ENCODE measurements at places on chromosomes 13 and 19.
A peak's percentile ranks its signal among the peaks of the same experiment; 100 is the strongest.

GRCh38 chr19:611481-611868 lies 21.8 kb downstream of the HCN2 start:
- DNase-seq, result peak; percentile 40

- DNase-seq, result no peak
Measured at GRCh38 chr19:461721-462551, 1.1 kb upstream of the SHC2 start.

DNA sequence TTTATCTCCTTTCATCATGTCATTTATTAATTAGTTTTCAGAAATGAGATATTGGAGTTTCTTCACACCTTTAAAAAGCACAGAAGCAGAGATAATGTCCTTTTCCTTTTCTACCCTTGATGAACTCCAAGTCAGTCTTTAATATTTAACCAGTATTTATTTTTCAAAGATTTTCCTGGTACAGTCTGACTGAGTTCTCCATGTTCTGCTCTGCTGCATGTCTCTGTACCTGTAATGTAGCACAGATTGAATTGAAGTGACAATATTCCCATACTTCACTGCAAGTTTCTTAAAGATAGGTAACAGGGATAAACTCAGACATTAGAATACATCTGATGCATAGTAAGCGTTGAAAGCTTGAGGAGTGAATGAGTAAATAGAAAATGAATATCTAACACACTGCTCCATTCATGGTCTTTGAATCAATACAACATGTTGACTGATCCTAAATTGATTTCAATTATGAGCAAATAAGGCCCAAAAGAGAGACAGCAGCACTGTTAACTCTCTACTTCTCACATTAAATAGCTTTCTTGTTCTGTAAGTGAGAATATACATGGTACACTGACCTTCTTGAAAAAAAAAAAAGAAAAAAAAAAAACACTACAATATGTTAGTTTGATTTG lies 1323.6 kb upstream of the PRR20A start:
- no peak for DNase-seq

GRCh38 chr13:52925251-52925650 lies 76.8 kb upstream of the PCDH8 start:
- no peak for DNase-seq

DNA sequence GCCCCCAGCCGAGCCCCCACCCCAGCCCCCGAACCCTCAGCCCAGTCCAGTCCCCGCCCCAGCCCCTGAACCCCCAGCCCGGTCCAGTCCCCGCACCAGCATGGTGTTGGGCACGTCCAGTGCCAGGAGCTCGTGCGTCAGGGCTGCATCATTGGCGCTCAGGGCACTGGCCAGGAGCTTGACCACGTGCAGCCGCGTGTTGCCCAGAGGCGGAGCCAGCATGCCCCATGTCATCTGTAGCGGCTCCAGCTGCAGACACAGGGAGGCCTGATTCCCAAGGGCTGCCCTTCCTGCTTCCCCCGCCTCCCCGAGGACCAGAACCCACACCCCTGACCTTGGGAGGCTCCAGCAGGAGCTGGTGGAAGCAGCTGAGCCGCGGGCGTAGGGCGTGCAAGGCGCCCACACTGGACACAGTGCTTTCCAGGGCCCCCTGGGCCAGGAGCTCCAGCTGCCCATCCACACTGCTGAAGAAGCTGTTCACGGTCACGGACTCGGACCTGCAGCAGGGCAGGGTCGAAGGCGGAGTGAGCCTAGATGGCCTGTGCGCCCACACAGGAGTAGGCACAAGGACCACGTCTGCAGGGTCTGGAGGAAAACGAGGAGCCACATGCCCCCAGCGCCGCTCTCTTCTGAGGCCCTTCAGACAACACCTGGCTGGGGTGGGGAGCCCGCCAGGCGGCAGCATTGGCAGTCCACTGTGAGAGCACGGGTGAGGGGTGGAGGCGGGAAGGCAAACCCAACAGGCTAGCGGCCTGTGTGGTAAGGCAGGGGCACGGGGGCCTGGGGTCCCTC lies 12.8 kb upstream of the TMEM86B start:
- DNase-seq, result no peak

DNA sequence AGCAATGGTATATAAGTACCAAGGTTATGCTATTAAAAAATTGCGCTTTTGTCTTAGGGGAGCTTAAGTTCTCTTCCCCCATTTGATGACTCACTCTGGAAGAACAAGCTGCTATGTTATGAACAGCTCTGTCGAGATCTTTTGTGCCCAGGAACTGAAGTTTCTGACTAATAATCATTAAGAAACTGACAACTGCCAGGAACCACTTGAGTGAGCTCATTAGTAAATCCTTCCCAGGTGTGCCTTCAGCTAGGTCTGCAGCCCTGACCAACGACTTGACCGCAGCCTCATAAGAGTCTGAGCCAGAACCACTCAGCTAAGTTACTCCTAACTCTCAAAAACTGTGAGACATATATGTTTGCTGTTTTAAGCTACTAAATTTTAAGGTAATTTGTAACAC lies 147.8 kb downstream of the SLITRK6 start:
- DNase-seq, result no peak

DNA sequence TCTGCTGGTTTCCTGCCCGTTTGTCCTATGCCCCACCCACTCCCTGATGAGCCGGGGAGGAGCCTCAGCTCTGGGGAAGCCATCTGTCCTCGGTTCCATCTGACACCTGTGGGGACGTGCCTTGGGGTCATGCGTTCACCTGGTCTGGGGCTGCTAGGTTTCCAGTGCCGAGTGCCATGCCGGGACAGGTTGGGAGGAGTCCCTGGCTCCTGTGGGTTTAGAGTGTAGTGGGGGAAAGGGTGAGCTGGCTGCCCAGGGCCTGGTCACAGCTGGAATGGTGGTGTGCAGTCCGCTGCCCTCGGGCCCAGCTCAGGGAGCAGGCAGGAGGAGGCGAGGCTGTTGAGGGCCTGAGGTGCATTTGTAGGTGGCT lies 2.5 kb downstream of the KDM4B start:
- no peak for DNase-seq

DNA sequence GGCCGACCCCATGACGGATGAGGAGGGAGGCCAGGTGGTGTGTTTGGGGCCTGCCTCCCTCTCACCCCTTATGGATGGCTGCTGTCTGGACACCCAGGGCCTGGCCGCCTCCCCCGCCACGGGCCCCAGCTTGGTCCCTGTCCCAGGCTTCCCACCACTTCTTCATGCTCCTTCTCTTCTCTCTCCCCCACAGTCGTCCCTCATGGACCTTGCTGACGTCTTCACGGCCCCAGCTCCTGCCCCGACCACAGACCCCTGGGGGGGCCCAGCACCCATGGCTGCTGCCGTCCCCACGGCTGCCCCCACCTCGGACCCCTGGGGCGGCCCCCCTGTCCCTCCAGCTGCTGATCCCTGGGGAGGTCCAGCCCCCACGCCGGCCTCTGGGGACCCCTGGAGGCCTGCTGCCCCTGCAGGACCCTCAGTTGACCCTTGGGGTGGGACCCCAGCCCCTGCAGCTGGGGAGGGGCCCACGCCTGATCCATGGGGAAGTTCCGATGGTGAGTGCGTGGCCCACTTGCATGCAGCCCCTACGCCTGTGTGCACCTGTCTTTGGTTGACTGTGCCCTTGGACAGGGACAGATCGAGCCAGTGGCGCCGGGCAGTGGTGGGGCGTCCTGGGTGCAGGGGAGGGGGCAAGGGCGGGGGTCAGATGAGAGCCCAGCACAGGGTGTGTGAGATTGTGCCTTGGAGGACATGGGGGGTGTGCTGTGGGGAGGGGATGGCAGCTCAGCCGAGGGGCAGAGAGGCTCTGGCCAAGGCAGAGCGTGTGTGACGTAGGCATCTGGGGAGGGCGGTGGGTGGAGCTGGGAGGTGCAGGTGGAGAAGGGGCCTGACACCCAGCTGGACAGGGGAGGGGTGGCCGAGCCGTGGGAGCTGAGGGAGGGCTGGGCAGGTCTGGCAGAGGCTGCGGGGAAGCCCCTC lies 16.8 kb downstream of the EPN1 start:
- no peak for DNase-seq

DNA sequence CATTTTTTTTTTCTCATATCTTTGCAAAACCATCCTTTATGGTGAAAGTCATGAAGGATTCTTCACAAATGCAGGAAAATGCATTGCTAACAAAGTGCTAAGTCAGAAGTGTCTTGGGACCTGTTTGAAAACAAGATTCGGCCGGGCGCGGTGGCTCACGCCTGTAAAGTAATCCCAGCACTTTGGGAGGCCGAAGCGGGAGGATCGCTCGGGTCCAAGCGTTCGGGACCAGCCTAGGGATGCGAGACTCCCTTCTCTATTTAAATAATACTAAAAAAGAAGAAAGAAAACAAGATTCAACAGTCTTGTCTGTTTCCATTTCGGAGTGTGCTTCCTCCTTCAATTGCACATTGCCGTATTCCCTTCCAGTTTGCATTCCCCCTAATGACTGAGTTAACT lies 819 bp downstream of the EID2B start:
- DNase-seq, result no peak

DNA sequence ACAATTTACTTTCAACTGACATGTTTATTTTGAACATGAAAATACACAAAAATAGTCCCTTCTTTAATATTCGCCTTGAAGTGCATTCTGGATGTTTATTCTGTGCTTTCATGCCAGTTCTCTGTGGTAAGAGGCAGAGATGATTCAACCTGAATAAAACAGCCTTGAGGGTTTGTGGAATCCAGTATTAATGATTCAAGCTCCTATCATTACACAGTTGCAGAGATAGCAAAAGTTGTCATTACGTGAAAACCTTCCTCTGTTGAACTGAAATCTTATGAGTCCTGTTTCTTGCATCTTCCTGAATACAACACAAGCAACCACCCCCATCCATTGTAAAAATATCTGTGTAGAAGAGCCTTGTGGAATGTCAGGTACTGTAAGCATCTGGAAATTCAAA lies 142.3 kb upstream of the HTR2A start:
- DNase-seq, result no peak

DNA sequence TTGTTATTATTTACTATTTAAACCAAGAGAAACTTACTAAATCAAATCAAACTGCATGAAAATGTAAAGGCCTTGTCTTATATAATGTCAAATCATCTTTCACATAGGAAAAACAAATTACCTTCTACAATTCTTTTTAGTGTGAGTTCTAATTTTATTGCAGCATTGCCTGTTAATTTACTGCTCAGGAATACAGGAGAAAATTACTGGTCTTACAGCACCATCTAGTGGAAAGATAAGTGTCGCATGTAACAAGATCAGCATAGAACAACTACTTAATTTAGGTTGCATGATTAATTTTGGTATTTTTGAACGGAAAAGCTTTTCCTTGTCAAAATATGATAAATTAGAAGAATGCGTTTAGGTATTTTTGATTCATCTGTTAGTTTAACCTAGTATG lies 502.7 kb downstream of the UQCRFS1 start:
- no peak for DNase-seq

- DNase-seq, result no peak
Measured at GRCh38 chr13:72163678-72164077, 296.7 kb upstream of the DACH1 start.

- no peak for DNase-seq
Measured at GRCh38 chr19:19575411-19575810, 37.3 kb downstream of the CILP2 start.

- no peak for DNase-seq
Measured at GRCh38 chr19:7993560-7993959, 11.9 kb downstream of the ELAVL1 start.

DNA sequence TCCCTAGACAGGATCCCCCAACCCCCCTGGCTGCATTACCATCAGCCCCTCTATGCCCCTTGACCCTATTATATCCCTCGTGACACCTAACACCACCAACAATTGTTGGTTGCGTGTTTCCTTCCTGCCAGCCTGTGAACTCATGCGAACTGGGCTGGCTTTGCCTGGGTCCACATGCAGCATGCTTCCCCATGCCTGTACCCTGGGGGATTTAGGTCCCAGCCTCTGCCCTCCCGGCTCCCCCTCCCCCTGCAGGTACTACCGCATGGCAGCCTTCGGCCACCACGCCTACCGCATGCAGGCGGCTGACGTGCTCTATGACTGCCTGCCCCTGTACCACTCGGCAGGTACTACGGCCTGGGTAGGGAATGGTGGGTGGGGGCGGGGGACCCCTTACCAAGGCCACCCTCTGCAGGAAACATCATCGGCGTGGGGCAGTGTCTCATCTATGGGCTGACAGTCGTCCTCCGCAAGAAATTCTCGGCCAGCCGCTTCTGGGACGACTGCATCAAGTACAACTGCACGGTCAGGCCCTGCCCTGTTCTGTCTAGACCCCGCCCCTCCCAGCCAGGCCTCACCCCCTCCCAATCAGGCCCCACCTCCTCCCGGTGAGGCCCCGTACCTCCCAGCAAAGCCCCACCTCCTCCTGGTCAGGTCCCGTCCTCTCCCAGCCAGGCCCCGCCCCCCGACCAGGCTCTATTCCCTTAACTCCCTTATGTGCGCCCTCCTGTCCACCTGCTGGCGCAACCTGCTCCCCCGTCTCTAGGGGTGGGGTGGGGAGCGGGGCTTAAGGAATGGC lies 18.5 kb downstream of the SLC27A1 start:
- peak; percentile 36 for DNase-seq

- DNase-seq, result no peak
Measured at GRCh38 chr13:19587635-19588300, 26.4 kb upstream of the TPTE2 start.

GRCh38 chr19:49802836-49803528 lies 10.1 kb downstream of the FUZ start:
- DNase-seq, result no peak

DNA sequence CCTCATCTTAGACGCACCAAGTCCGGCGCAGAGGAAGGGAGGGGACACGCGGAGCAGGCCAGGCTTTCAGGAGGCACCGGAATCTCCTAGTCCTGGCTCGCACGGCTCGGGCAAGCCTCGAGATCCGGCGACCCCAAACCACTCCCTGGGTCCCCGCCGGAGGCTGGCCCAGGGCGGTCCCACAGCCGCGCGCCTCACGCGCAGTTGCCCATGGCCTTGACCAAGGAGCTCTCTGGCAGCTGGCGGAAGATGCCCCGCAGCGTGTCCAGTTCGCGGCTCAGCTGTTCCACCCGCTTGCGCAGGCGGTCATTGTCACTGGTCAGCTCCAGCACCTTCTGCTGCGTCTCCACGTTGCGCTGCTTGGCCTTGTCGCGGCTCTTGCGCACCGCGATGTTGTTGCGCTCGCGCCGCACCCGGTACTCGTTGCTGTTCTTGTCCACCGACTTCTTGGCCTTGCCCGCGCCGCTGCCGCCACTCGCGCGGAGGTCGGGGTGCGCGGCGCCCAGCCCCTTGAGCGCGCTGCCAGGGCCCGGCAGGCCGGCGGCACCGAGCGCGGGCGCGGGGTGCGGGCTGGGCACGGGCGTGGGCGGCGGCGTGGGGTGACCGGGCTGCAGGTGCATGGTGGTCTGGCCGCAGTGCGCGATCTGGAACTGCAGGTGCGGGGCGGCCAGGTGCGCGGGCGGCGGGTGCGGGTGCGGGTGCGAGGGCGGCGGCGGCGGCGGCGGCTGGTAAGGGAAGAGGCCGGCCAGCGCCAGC lies 1.0 kb downstream of the CEBPA start:
- no peak for DNase-seq

Measured in stimulated activated CD4-positive, alpha-beta T cell treated with anti-CD3 and anti-CD28 coated beads, Interleukin-15, amount 100 ng/mL, for 1 hour (primary cell).